DMS153 (cell line): ENCODE measurements at places on chromosomes 7 and 10.

GRCh38 chr10:25076506-25077177 is 60.2 kb downstream of the THNSL1 start:
- DNase-seq = no peak

DNA sequence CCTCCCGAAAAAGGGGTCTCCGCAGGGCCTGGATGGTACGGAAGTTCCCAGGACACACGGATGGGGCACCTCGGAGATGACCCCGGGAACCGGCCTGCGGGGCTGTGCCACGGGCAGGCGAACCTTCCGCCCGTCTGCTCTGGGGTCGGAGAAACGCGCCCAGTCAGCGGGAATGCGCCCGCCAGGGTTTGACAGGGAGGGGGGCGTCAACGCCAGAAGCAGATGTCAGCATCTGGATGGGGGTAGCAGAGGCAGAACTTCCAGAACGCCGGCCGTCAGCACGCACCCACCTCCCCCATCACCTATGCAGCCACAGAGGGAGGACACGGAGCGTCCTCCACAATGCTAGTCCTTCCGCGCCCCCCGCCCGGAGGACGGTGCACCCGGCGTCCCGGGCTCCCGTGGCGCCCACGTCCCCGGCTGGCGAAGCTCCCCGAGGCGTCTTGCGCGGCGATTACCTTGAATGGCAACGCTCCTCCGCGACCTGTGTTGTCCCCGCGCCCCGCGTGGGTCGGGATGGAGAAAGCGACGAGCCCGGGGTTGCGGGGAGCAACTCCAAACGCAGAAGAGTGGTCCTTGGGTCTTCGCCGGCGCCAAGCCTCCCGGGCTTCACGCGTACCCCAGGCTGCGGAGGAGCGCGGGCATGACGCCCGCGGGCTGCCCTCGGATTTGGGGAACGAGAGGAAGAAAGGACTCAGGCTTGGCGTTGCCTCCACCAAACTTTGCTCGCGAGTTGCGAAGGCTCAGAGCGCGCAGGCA is 561 bp downstream of the FGFR2 start:
- DNase-seq = no peak

GRCh38 chr10:130218181-130218641 is 82.0 kb downstream of the GLRX3 start:
- DNase-seq = no peak

DNA sequence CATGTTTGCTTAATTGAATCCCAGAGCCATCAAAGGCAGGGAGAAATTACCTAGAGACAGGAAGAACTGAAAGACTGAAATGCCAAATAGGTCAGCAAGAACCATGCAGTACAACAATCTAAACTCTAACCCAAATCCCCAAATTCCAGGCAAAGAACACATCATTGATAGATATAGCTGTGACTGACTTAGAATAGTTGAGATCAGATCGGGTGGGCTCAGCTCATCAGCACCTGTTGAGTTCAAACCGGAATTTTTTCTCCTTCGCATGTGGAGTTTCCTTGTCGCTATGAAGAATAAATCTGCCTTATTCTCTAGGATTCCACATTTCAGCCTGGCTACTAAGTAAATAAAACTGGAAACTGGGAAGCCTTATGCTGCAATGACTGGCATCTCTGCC is 1.4 kb downstream of the ANKMY2 start:
- DNase-seq = no peak

DNA sequence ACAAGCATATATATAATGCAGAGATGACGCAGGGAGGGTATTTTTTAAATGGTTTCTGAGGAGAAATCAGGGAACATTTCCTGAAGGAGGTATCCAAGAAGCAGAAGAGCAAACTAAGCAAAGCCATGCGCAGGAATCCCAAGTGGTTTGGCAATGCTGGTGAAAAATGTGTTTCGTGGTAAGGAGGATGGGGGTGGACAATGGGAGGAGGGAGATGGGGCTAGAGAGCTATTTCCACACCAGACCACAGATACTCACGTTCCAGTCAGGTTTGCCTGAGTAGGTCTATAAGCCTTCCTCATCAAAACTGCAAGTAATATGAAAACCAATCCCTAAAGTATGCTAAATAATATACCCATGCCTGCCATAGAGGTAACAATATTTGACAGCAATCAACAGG is 223.7 kb upstream of the MKLN1 start:
- DNase-seq = no peak

- DNase-seq = no peak
Observed at GRCh38 chr10:88651101-88651551, 13.1 kb upstream of the LIPF start.
